COLO829 (cell line): ENCODE measurements at places on chromosomes 12 and 14.

- DNase-seq, result no peak
These were observed 32.6 kb downstream of the CCDC85C start for GRCh38 chr14:99571303-99571986.

GRCh38 chr14:38107216-38107631 is 100.5 kb upstream of the SSTR1 start:
- DNase-seq, result no peak

DNA sequence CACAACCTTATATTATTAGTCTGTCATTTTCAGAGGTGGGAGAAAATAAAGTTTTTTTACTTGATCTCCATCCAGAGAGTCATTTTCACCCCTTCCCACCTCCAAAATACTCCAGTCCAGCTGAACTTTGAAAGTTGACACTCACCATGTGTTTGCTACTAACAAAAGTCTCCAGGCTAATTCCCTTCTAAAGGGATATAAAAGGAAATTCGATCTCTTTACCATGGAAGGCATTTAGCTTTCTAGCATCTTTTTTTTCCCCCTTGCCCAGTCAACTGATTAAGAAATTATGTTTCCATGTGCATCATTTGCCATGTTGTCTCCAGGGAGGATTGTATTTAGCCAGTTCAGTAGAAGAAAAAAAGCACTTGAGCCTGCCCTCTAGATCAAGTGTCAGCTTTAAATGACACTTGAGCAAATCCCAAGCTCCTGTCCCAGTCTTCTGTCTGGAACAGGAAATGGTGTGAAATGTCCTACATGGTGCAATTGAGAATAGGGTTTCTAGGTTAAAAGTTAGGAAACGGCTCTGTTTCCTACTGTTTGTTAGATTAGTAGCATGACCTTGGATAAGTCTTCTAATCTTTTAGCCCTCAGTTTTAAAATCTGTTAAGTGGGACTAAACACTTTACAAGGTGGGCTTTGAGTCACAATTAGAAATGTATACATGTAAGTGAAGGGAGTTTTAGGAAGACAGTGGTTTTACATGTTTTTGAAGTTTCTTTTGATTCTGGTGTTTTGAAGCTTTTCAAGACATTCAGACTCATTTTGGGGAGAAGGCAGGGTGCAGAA is 67.2 kb downstream of the GNS start:
- DNase-seq, result no peak

DNA sequence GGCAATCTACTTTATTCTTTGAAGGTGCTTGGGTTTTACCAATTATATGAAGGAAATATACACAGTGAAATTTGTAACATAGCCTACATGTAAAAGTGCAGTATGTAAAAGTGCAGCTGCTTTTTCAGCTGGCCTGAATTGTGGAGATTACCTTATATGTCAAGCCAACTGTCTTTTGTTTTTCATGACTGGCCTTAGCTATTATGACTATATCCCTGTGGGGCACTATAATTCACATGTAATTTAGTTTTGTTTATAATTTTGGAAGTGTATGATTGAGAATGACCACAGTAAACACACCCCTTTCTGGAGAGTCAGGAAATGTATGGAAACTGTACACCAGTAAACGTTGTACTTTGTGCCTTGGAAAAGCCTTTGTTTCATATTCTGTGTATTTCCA is 435.0 kb upstream of the STXBP6 start:
- no peak for DNase-seq

- no peak for DNase-seq
These were observed 94.7 kb downstream of the CHST11 start for GRCh38 chr12:104551313-104551931.
